ENCODE measurements at places on chromosomes 6 and 20. TPM values are rescaled to one million over a fixed set of nuclear protein-coding genes. Genes with fewer than 3 reads are reported as not detected.
A peak's percentile ranks its signal among the peaks of the same experiment; 100 is the strongest.

Gene RBPJL
- total RNA-seq, result not detected

Gene VGLL2
- total RNA-seq, result not detected

Gene IRAK1BP1
- total RNA-seq, result 2.2 TPM

Gene DUSP15
- not detected for total RNA-seq

Gene STX11
- total RNA-seq, result 54.5 TPM

Gene TAAR9
- total RNA-seq, result not detected

Gene CD93
- 79.5 TPM for total RNA-seq

Gene ADGRB3
- 1.1 TPM for total RNA-seq

DNA sequence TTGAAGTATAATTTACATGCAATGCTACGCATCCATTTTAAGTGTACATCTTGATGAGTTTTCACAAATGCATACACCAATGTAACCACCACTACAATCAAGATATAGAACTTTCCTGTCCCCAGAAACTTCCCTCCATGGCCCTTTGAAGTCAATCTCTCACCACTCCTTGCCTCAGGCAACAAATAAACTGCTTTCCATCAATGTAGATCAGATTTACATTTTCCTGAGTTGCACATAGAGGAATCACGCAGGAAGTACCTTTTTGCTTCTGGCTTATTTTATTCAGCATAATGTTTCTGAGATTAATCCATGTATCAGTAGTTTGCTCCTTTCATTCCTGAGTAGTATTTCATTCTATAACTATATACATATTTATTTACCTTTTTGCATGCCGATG is 59.6 kb upstream of the NNAT start:
- no peak for DNase-seq

DNA sequence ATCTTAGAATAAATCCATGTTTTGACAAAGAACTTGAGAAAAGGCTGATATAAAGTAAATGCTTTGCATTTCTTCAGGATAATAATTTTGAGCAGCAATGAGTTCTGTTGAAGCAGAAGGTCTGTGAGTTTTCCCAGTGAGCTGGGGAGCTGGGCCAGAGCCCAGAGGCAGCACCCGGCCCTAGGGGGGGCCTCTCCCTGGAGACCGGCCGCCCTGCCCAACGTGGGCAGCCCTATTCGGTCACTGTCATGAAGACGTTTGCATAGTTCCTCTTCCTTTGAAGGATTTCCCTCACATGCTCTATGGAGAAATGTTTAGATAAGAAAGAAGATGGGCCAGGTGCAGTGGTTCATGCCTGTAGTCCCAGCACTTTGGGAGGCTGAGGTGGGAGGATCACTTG is 404.8 kb downstream of the THBS2 start:
- no peak for DNase-seq

DNA sequence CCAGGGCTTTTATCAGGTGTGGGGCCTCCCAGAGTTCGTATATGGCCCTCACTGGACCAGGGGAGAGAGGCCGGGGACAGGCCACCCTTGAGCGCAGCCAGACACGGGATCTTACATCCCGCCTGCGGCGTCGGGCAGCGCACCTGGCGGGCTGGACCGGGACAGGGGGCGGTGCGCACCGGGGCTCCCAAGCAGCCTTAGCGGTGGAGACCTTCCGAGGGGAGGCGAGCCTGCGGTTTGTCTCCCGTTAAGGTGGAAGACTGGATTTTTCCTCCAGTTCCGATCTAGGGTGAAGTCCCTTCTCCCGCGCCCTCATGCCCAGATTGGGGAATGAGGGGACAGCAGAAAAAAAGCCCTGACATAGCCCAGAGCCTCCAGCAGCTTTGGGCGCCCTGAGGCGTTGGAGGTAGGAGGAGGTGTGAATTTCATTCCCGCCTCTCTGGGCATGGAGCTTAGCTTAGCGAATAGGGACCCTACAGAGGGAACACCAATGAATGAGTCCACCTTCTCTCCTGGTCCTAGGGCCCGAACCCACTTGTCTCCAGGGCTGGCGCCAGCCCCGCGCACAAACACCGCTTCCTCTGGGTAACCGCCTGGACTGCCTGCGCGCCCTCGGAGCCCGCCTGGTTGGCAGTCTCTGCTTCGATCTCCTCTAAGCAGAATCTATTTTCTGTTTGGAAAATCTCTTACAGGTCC is 6.7 kb upstream of the LAMP5 start:
- DNase-seq, result no peak

DNA sequence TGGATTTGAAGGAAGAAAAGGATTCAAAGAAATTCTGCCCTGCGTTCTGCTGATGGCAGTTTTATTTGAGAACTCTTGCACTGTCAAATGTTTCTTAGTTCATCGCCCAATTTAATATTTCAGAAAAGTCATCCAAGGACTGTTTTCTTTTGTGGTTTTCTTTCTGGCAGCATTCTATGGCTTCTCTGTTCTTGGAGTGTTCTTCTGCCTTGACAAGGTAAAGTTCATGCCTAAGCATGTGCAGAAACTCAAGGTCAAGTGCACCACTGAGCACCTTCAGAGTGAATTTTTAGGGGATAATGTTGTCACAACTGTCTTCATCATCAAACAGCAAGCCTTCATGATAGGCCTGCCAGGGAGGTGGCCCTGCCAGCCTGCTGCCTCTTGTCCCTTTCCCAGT is 225.6 kb downstream of the PLCB1 start:
- no peak for DNase-seq

DNA sequence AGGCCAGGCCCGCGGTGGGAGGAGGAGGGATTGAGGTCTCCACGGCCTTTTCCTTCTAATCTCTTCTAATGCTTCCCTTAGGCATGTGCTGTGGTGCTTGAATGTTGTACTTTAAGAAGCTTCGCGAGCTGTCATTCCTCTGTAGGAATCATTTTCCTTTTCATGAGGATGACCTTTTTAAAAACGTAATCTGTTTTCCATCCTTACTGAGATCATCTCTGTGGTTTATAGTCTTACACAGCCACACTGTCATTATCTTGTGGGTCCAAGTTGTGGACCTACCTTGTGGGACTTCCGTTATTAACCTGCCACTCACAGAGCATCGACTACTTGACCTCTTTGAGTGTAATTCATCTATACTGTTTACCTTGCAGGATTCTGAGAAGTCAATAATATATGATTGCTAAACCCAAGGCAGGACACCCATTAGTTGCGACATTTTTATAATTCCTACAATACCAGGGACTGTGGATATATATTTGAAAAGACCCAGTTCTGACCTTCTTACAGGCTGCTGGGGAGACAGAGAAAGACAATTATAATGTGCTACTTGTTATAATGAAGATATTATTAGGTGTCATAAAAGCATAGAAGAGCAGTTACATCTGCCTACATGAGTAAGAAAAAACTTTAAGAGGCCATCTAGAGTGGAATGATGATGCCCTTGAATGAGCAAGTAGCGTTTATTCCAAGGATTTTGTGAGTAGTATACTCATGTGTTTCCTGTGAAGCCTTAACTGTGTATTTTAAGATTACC is 842 bp downstream of the SLC25A27 start:
- no peak for DNase-seq

DNA sequence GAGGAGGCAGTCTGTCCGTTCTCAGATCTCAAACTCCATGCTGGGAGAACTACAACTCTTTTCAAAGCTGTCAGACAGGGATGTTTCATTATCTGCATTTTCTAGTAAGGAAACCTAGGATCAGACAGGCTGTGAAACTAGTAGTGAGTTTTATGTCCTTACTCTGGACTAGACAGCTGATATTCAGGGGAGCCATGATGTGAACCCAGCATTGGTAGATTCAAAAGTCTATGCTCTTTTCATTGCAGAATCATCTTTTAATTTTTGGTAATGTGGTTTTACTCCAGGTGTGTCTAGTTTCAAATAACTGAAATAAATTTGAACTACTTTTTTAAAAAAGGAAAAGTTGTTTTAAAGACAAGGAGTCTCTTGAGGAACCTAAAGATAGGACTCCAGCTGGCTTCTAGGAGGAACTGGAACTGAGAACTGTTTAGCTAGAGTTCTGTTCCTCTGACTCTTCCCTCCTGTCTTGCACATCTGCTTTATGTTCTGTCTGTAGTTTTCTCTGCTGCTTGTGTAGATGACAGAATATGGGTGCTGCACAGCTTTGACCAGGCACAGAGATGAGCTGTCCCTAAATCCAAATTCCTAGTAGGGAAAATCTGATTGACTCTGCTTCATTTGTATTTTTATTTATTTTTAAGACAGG is 27.8 kb upstream of the RNF144B start:
- DNase-seq, result no peak

DNA sequence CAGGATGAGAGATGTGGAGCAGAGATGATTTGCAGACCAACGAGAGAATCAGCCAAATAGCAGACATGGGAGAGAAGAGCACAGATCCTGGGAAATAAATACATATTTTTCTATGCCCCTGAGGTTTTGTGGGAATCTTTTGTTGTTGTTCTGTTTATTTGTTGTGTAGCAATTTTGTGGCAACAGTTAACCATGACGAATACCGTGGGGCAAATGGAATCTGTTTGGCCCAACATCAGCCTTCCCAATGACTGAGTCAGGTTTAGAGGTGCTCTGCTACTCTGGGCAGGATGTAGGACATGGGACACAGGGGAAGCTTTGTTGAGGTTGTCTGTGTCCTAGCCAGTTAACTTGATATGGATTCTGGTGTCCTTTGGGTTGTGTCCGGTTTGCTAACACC is 7.9 kb upstream of the SLC2A10 start:
- DNase-seq, result no peak

- no peak for DNase-seq
Measured at GRCh38 chr6:45730232-45730631, 285.4 kb downstream of the CLIC5 start.

GRCh38 chr6:99022039-99022609 is 74.4 kb upstream of the FBXL4 start:
- DNase-seq, result no peak

DNA sequence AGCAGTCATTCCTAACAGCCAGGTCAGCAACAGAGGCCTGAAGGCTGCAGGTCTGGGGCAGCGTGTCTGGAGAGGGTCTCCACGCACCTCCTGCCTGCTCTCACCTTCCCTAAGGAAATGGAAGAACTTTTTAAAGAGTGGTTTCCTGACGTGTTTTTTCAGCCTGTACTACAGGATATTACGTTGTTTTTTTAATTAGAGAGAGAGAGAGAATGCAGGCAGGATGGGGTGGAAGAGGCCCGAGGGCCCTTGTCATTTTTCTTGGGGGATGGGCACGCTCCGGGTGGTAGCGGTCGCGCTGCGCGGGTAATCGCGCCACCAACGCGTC is 2.1 kb downstream of the DLL1 start:
- no peak for DNase-seq

DNA sequence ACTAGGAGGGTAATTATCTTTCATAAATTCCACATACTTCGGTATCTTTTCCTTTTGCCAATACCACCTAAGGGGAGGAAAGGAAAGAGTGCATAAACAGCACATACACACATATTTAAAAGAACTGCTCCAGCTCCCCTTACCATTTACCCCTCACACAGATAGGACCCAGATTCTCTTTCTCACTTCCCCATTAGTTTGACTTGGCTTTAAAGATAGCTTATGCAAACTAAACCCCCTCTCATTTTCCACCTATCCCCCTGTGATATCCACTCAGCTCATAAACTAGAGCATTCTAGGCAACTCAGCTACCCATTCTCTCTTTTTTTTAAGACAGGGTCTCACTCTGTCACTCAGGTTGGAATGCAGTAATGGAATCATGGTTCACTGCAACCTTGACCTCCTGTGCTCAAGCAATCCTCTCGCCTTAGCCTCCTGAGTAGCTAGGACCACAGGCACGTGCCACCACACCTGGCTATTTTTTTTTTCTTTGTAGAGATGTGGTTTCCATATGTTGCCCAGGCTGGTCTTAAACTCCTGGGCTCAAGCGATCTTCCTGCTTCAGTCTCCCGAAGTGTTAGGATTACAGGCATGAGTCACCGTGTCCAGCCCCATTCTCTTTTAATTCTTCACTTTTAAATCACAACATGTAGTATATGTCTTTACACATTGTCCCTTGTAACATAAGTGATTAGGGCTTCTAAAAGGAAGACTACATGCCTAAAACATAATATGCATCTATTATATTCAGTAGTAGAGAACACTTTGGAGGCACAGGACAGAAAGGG is 4.0 kb downstream of the FUCA2 start:
- no peak for DNase-seq

GRCh38 chr6:64703922-64704321 is 1003.1 kb downstream of the EYS start:
- no peak for DNase-seq

GRCh38 chr6:56445818-56446217 is 196.9 kb downstream of the DST start:
- no peak for DNase-seq

- DNase-seq, result no peak
Measured at GRCh38 chr6:11121851-11122250, 10.3 kb upstream of the ERVFRD-1 start.

DNA sequence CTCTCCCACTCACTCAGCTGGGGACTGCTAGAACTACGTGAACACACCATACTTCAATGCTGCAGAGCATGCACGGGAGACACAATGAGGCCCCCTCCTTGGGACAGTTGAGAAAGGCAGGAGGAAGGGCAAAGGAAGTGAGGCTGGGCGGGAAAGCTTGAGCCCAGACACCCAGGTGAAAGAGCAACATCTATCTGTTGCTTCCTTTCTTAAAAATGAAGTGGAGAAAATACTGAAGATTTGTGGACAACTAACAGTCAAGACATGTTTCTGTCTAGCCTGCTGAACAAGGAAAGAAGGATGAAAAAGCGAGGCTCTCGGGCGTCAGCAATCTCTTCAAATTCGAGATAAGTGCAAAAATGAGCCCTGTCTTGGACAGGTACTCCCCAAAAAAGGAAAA is 3.0 kb upstream of the NNAT start:
- DNase-seq, result no peak

- DNase-seq, result no peak
Measured at GRCh38 chr6:20715135-20715806, 181.0 kb downstream of the CDKAL1 start.

GRCh38 chr6:153442096-153442495 is 311.0 kb upstream of the RGS17 start:
- no peak for DNase-seq

DNA sequence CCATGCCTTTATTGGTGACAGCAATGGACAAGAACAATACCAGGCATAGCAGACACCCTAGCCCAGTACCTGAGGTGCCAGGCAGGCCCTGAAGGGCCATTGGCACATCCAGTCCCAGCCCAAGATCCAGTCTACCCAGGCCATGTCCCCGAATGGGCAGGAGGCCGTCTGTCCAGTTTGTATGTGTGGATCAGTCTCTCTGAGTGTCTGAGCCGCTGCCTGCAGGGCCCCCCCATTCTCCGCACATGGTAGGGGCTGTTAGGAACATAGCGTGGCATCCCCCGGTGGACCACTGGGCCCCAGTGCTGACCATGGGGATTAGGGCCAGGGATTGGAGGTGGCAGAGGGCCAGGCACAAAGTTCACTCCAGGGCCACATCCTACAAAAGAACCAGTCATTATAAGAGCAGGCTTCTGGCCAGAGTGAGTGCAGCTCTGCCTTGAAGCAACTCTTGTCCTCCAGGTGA is 5.1 kb downstream of the PCED1A start:
- DNase-seq, result peak; percentile 34

DNA sequence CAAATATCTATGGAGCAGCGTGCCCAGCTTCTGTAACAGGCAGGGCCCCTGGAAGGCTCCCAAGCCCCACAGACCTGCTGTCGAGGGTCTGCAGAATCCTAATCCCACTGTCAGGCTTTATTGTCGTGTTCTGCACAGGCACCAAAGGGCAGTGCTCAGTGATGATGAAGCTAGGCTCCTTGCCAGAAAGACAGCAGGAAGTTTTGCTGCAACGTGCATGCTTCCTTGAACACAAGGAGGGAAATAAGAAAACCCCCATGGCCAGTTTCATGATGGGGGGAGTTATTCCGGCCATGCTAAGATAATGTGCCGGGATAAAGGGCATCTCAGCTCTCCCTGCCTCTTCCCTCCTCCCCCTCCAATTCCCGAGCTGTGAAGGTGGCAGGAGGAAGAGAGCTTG is 109.4 kb upstream of the KCNG1 start:
- DNase-seq, result no peak

GRCh38 chr20:60125513-60125912 is 167.3 kb downstream of the CDH26 start:
- no peak for DNase-seq

All from upper lobe of left lung (tissue), 6 donors.